ENCODE measurements at places on chromosomes 3 and 15.

DNA sequence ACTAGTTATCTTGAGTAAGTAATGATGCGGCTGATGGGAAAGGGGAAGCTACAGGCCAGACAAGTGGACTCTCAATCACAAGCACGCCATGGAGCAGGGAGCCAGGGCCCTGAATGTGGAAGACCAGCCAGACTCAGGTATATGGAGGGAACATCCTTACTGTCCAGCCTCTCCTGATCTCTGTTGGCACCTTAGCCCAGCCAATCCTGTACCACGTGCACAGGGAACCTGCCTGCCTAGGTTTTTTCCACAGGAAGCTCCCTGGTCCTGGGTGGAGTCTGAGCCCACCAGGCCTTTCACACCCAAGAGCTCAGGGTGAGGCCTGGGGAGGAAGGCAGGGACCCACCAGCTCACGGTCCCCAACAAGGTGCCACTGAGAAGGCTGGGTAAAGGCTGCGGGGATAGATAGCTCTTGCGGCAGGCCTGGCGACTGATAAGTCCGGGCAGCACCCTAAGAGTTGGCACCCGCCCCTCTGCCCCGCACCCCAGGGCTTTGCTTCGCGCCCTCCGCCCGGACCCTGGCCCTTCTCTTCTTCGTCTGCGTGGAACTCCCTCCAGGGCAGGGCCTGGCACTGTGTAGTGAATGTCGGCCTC is 933 bp upstream of the APEH start:
- no peak for DNase-seq

DNA sequence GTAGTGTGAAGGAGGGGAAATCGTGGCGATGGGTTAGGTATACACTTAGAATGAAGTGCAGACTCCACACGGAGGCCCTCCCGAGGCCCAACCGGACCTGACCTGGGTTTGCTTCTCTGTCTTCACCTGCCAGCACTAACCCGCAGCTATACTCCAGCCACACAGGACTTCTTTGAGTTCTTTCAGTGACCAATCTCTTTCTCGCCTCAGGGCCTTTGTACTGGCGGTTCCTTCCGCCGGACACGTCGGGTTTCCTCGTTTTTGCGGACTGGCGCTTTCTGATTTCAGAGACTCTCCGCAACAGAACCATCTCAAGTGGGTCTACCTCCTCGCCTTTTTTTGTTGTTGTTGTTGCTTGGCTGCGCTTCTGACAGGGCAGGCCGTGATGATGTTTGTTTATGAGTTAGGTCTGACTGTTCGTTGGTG is at the start of gene NEIL1:
NEIL1 (plus strand) TSS at position 244 of the 426 bp plus-strand sequence. CDS start 1,867 bp downstream, outside the sequence.
- DNase-seq: no peak

DNA sequence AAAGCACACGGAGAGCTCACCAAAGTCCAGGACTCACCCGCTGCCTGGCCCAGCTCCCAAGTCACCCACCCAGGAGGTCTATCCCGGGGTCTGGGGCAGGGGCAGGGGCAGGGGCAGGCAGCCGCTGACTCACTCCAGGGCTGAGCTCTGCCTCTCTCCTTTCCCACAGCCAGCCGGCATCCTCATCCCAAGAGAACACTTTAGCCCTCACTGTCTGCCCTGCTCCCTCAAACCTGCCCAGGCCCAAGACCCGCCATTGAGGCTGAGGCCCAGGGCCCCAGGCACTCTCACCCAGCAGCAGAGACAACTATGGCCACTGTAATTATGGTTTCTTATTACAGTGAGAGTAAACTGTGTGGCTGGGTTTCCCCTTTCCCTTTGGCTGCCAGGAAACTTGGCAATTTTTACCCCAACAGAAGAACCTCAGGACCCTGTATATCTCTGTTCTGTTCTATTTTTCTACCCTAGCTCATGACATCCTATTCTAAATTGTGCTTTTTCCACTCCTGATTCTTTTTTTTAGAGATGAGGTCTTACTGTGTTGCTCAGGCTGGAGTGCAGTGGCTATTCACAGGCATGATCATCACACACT is 53.0 kb downstream of the IQSEC1 start:
- DNase-seq: no peak

GRCh38 chr3:7576071-7576470 is 715.2 kb downstream of the GRM7 start:
- DNase-seq: no peak

GRCh38 chr3:166060789-166061479 is 223.7 kb upstream of the BCHE start:
- no peak for DNase-seq

- no peak for DNase-seq
Observed at GRCh38 chr15:63236272-63236671, 41.1 kb upstream of the APH1B start.

Data from uterus (tissue), 4 donors.